NCI-H1417 (cell line): ENCODE measurements at places on chromosomes 1 and 21.

DNA sequence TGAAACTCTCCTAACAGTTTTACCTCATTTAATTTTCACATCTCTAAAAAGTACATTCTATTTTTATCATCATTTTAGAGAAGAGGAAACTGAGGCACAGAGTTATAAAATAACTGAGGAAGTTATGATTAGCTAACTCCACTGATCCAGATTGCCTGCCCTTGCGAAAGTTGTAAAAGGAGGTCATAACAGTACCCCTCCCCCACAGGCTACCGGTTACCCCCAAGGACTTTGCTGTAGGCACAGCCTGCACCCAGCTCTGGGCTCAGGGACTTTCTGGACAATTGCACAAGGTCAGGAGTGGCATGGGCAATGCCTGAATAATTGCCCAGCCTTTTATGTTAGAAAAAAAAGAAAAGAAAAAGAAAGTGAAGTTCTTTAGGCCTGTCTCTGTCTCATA lies 22.7 kb downstream of the PIGM start:
- DNase-seq, result no peak

- DNase-seq, result no peak
Measured at GRCh38 chr1:16605213-16605525, 8.2 kb downstream of the NBPF1 start.

DNA sequence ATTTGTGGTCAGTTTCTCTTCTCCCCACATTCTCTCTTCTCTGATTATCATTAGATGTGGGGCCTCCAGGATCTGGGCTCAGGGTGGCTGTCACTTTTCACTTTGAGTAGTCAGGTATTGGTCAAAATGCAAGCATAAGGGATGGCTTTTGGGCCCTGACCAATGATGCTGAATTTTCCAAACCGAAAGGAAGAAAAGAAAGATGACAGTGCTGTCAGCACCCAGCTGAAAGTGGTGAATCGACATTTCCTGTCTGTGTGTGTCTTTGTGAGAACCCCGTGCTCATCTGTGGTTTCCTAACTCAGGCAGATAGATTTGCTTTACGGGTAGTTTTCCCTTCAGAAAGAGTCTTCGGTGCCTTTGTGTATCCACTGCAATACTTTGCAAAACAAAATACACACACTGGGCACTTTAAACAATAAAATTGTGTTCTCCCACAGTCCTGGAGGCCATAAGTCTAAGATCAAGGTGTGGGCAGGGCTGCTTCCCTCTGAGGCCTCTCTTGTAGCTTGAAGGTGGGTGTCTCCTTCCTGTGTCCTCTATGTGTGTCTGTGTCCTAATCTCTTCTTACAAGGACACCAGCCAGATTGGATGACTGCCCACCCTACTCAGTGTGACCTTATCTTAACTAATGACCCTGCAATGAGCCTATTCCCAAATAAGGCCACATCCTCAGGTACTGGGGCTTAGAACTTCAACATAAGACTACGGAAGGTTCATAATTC lies 274.8 kb upstream of the AJAP1 start:
- DNase-seq, result no peak

DNA sequence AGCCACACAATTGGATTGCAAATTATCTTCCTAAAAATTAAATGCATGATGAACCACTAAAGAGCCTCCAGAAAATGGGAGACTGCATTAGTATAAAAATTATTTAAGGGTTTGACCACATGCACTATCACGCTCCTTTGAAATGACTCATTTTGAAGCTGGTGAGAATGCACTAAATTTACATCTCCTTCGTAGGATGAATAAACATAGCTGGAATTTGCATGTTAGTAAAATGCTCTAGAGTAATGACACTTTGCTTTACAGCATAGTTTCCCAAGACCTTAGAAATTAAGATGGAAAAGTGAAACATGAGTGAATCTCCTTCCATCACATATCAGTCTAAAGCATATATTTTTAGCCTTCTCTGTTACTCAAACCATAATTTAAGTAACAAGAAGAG lies 2.4 kb downstream of the PLPPR4 start:
- no peak for DNase-seq

- DNase-seq, result no peak
Measured at GRCh38 chr1:247111700-247112478, 7.7 kb upstream of the ZNF669 start.

GRCh38 chr1:163444665-163445064 lies 122.9 kb downstream of the NUF2 start:
- no peak for DNase-seq

DNA sequence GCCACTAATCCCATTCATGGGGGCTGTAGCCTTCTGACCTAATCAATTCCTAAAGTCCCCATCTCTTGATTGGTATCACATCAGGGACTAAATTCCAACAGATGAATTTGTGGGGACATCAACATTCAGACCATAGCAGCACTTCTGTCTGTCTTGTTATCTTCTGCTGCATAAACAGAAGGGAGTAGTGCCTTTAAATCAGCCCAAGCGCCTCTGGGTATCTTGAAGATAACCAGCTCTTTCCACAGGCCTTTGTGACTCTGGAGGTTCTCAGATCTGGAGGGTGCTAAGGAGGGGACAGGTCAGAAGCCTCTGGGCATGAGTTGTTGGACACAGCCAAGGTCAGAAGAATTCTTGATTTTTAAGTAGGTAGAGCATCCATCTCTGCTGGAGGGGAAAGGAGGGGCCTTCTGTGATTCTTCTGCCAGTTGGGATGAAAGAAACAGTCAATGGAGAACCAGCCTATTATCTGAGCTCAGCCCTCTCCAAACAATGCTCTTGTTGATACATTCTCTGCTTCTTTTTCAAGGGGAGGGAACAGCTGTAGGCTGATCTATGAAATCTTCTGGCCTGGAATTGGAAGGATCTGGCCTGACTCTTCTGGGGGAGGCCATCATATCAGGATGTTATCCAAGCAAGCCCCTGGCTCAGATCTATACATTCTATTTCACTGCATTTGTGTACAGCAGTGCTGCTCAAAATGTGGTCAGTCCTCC lies 31.3 kb upstream of the LRIG2 start:
- no peak for DNase-seq

- DNase-seq, result no peak
Measured at GRCh38 chr1:102838016-102838415, 270.3 kb downstream of the COL11A1 start.

- DNase-seq, result no peak
Measured at GRCh38 chr1:87146538-87146937, 182.1 kb upstream of the LMO4 start.

- peak; percentile 21 for DNase-seq
Measured at GRCh38 chr1:7046314-7046713, 261.1 kb downstream of the CAMTA1 start.

DNA sequence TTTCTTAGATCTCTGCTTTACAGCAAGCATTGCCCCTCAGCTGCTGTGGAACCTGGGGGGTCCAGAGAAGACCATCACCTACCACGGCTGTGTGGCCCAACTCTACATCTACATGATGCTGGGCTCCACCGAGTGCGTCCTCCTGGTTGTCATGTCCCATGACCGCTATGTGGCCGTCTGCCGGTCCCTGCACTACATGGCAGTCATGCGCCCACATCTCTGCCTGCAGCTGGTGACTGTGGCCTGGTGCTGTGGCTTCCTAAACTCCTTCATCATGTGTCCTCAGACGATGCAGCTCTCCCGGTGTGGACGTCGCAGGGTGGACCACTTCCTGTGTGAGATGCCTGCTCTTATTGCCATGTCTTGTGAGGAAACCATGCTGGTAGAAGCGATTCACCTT lies 33.4 kb upstream of the OR2B11 start:
- DNase-seq, result no peak

- DNase-seq, result peak; percentile 82
Measured at GRCh38 chr1:151371370-151372057, 991 bp downstream of the SELENBP1 start.

DNA sequence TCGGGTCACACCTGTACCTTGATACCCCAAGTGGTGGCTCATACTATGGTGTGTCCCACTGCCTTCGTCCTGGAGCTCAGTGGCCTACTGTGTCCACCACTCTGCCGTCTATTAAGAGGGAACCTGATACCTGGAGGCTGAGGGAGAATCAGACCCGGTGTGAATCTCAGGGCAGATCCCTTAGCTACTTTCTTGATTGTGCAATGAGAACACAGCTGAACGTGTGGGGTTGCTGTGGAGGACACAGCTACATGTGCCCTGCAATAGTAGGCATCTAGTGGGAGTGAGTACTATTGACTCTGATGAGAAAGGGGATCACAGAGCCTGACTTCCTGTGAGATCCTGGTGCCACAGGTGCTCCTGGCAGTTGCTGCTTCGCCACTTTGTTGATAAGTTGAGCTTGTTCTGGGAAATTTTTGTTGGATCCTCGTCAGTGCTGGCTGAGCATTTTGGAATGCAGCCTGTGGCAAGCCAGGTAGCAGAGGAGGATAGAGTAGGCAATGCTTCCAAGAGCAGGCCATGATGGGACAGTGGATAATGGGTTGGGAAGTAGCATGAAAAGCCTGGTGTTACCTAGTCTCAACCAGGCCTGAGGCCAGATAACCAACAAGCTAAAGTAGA lies 28.2 kb upstream of the MPZL1 start:
- no peak for DNase-seq

DNA sequence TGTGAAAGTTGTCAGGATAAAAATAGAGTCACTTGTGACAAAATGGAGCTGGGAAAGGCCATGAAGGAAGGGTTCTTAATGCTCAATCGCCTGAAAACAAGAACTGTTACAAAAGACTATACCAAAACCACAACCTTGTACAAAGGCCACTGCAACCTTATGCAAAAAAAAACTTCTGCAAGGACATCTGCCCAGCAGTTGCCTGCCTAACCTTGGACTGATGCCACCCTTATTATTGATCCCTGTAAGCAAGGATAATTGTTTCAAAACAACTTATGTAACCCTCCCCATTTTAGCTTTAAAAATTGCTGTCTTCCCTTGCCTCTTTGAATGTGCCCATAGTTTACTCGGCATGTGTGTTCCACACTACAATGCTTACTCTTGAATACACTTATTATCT lies 5.7 kb downstream of the ALG14 start:
- DNase-seq, result no peak

DNA sequence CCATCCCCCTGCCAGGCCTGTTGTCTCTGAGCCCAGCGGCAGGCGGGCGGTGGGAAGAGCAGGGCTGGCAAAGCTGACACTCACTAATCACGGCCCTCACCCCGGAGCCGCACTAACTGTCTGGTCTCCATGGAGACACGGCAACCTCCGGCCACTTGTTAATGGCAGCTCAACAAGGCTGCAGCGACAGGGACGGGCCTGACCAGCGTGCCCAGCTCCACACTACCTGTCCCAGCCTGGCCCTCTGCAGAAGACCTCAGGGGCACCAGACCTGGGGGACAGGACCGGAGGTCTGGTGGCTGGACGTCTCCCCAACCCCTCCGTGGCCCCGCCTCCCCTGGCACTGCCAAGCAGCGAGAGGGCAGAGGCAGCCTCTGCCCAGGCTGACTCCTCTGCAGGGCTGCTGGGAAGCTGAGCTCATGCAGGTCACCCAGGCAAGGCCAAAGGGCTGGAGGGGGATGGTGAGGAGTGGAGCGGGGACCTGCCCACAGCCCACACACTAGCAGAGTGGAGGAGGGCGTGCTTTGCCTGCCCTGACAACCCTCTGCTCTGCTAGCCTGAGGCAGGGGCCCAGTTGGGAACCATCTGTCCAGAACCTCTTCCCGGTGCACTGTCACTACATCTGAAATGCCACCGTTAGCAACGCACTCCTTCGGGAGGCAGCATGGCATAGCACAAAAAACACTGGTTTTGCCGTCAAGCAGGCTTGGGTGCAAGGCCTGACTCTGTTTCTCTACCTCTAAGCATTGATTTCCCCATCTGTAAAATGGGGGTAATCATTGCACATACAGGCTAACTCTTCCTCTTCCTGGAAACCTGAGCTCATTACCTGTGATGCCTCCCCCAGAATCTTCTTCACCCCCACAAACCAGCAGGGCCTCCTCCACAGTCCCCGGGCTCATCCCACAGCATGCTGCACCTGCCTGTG lies 29.6 kb upstream of the WASF2 start:
- peak; percentile 90 for DNase-seq

- DNase-seq, result no peak
Measured at GRCh38 chr21:34360488-34361241, 3.1 kb upstream of the KCNE2 start.

GRCh38 chr1:91527266-91527765 lies 26.7 kb downstream of the CDC7 start:
- no peak for DNase-seq

- peak; percentile 70 for DNase-seq
Measured at GRCh38 chr1:75423616-75424015, 187.3 kb downstream of the SLC44A5 start.

- DNase-seq, result peak; percentile 83
Measured at GRCh38 chr1:185045814-185046492, 595 bp downstream of the RNF2 start.

DNA sequence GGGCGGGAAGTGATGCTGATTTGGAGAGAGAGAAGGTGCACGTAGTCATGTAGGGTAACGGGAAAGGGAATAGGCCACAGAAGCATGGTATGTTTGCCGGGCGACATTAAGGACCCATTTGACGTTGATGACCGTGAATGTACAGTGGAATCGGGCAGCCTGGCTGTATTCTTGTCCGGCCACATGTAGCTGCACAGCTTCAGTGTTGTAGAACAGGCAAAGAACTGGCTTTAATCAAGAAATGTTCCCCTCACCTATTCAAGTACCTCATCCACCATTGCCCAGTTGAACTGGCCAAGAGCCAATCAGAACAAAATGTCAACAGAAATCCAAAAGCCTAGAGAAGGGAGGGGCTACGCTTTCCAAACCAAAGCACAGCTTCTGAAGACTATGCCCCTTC lies 104.8 kb downstream of the DHRS3 start:
- no peak for DNase-seq

GRCh38 chr1:112973788-112974187 lies 17.8 kb upstream of the SLC16A1 start:
- DNase-seq, result no peak

GRCh38 chr1:5286244-5286643 lies 631.8 kb downstream of the AJAP1 start:
- DNase-seq, result no peak

DNA sequence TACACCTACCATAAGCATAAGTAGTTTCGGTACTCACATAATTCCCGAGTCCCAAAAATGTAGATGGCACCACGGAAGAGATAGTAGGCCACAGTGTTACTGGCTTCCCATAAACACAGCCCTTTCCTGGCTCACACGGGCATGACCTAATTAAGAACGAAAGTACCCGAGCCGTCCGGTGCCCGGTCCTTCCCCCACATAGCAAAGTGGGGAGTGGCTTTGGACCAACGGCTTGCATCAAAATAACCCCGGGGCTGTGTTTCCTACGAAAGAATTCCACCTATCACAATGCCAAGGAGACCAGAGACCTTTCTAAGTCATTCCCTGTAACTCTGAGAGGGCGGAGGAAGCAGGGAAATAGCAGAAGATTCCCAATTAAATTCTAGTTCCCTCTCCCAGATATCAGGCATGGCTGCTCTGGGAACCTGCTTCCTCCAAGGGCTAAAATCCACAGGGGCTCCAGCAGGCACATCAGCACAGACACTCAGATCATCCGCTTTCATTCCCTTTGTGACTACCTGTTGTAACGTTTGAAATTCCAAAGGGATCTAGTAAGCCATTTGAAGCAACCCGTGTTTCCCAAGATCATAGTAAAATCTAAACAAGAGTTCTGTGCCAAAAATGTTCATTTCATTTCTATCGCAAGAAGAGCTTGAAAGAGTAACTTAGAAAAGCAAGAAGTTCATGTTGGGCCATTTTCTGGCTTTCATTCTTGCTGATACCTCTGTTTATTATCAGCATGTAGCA lies at the start of gene TMPRSS3:
Gene TMPRSS3 (minus strand): TSS at position 148 of the 747 bp plus-strand sequence. CDS start 635 bp downstream, outside the sequence.
- DNase-seq, result no peak
